Neural crest cell (in vitro differentiated cells): ENCODE measurements at places on chromosomes 6 and 20. TPM values are rescaled to one million over a fixed set of nuclear protein-coding genes. Genes with fewer than 3 reads are reported as not detected.

DNA sequence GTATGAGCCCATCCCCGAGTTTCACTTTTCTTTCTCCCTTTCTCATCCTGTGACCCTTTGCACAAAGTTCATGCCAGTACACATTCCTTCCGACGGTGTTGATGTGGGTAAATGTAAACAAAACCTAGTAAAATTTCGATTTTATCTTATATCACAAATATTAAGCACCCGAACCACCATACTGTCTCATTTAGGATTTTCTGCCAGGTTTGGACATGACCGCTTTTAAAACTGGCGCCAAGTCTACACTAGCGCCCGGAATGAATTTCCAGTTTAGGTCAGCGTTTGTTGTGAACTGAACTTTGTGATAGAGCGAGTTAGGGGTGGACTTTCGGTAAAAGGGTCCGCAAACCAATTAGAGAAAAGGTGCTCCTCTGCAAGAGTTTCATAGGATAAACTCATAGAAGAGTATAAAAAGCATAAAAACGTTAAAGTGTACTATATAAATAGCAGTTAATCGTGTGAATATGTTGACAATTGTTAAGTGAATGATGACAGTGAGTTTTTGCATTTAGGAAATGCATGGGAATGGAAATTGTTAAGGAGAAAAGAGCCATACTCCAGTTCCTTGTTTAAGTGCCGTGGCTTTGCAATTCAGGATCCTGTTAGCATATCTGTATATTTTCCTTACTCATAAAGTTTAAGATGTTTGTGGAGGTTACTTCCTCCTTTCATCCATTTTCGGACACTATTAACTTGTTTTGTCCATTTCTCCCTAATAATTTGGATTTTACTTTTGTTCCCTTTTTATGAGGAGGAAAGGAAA, 937 bp downstream of the AKAP7 start:
- H3K4me3 ChIP-seq, result peak overlapping the region; percentile 92
- peaks cover 27% of the 10 kb centered on the region for H3K4me1 ChIP-seq
- DNase-seq, result no peak
- peaks cover 5% of the 10 kb centered on the region for H3K36me3 ChIP-seq

- H3K27ac ChIP-seq, result no peak overlapping the region
- no peak for DNase-seq
- no peaks in the 10 kb centered on the region for H3K4me1 ChIP-seq
These were observed 205.5 kb downstream of the MMUT start for GRCh38 chr6:49257549-49257948.

PHACTR2 gene
- 15.1 and 17.9 TPM in 2 replicates for total RNA-seq

- no peaks in the 10 kb centered on the region for H3K36me3 ChIP-seq
- H3K4me1 ChIP-seq, result no peaks in the 10 kb centered on the region
- DNase-seq, result peak; percentile 32
- H3K27ac ChIP-seq, result no peak overlapping the region
- peaks cover 17% of the 10 kb centered on the region for H3K27me3 ChIP-seq
- H3K4me3 ChIP-seq, result no peak overlapping the region
These were observed 3.9 kb upstream of the SIGLEC1 start for GRCh38 chr20:3716195-3716834.

PTPRK gene
- 30.4 and 30.8 TPM in 2 replicates for total RNA-seq

GRCh38 chr6:85620308-85620707, 22.4 kb downstream of the SYNCRIP start:
- H3K36me3 ChIP-seq, result peaks cover 33% of the 10 kb centered on the region
- peaks cover 6% of the 10 kb centered on the region for H3K4me1 ChIP-seq
- no peak overlapping the region for H3K4me3 ChIP-seq
- H3K27me3 ChIP-seq, result no peaks in the 10 kb centered on the region
- DNase-seq, result no peak

FAM83C gene
- total RNA-seq, result not detected in 2 replicates

- no peak for DNase-seq
- no peaks in the 10 kb centered on the region for H3K36me3 ChIP-seq
- no peak overlapping the region for H3K4me3 ChIP-seq
- H3K27me3 ChIP-seq, result no peaks in the 10 kb centered on the region
These were observed 234.4 kb downstream of the SYNE1 start for GRCh38 chr6:152402791-152403190.

- DNase-seq, result no peak
- peaks cover 15% of the 10 kb centered on the region for H3K4me1 ChIP-seq
- no peak overlapping the region for H3K27ac ChIP-seq
- no peaks in the 10 kb centered on the region for H3K27me3 ChIP-seq
These were observed 118.2 kb upstream of the GJE1 start for GRCh38 chr6:142014515-142014914.

LST1 gene
- total RNA-seq, result not detected in 2 replicates
